ENCODE measurements at places on chromosomes 2 and 18.
A peak's percentile ranks its signal among the peaks of the same experiment; 100 is the strongest.

DNA sequence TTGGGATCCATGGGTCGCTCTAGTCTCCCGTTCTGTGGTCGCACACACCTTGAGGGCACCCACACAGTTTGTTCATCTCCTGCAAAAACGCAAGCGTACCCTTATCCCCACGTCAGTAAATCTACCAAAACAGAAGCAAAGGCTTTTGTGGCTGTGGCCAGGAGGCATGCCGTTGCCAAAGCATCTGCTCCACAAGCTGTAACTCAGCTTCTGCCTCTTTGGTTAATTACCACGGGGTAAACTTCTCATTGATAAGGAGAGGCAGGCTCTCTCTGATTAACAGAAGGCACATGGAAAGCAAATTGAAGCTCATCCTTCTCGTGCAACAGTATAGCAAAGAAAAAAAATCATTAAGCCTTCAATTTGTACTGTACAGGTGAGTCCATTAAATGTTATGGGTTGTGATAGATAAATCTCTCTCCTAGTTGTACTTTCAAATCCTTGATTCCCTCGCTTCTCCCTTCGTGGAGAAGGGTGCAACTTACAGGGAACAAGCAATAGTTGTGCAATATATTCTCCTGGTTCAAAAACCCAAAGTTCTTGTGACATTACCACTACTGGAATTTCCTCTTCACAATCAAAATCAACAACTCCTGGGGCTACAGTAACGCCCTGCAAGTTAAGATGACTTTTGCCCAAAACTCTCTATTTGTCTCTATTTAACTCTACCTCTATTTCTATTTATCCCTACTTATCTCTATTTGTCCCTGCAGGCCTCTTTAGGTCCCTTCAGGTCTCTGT, 10.3 kb downstream of the PECR start:
- no peak for DNase-seq

GRCh38 chr2:239706367-239706766, 305.5 kb upstream of the HDAC4 start:
- DNase-seq = no peak

DNA sequence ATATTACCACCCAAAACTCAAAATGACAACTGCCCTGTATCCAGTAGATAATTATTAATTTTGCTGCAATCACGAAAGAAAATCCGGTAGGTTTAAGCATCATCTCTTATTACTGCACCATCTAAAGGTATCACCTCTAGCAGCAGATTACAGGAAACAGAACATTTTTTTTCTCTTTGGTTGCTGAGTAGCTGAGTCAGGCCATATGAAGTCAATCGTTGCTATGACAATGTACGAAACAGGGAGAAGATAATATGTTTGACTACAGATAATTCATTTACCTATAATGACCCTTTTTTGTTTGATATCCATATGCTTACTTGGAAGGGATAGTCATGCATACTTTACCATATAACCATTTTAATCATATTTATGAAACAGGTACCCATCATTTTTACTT, 831.6 kb upstream of the CHAC2 start:
- DNase-seq = no peak

DNA sequence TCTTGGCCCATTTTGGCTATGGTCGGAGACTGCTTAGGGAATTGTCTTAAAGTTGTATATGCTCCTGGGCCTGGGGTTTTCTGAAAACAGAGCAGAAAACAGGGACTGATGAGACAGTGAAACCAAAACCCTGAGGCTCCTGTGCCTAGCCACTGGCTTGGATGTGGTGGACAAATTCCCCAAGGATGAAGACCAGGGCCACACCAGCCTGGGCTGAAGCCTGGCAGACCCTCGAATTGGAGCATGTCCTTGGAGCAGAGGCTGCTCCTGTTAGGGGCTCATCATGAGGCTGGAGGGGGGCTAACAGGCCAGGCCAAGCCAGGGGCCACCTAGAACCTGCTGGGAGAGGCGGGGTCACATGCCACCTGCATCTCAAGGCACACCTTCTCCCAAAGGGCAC, 68.1 kb downstream of the STPG4 start:
- no peak for DNase-seq

- DNase-seq = no peak
Measured at GRCh38 chr2:217301142-217301925, 441.5 kb upstream of the TNP1 start.

GRCh38 chr2:197058777-197059300, 132.3 kb upstream of the PGAP1 start:
- no peak for DNase-seq

DNA sequence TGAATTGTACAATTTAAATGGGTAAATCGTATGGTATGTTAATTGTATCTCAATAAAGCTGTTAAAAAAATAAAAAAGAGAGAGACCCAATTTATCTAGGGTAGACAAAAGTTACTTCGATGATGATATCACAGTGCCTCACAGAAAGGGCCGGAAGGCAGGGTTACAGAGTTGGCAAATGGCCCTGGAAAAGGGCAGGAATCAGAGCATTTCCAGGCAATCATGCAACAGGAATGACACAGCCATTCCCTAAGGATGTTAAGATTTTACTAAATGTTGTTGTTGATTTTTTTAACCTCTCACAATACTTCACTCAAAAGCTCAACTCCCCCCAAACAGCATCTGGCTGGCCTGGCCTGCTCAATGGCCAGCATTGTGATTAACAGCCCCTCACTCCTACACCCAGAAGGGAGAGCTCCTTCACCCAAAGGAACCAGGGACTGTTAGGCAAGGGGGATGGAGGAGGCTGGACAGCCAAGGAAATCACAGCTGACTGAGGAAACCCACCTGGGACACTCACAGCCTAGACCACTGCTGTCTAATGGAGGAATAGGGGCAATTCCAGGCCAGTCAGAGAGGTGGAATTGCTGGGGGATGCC, 7.7 kb upstream of the SP100 start:
- DNase-seq = peak; percentile 55

- no peak for DNase-seq
Measured at GRCh38 chr2:149188291-149188690, 142.1 kb upstream of the LYPD6 start.

GRCh38 chr2:239630618-239631286, 229.9 kb upstream of the HDAC4 start:
- DNase-seq = peak; percentile 10

DNA sequence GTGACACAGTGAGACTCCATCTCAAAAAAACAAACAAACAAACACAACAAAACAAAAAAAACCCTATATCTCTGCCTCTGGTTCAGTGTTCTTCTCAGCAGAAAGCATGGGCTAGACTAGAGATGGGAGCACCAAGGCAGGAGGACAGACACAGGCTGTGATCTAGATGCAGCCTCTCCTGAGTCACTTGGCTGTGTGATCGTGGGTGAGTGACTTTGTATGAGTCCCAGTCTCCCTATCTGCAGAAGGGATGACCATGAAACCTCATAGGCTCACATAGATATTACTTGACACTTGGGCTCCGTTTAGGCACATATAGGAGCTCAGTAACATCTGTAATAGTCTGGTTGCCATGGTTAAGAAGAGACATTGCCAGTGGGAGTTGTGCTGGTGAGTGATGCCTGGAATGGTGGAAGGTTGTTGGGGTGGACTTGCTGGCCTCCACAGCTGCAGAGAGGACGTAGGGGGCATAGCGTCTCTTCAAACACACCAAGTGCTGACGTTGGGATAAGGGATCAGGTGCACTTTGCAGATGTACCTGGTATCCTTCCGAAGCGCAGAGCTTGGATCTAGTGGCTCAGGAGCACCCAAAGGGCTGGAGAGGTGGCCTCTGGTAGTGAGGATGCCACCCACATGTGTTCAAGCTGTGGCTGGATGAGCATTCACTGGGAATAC, 318.9 kb upstream of the HS6ST1 start:
- no peak for DNase-seq

- no peak for DNase-seq
Measured at GRCh38 chr18:71027531-71027930, 738.7 kb downstream of the SOCS6 start.

DNA sequence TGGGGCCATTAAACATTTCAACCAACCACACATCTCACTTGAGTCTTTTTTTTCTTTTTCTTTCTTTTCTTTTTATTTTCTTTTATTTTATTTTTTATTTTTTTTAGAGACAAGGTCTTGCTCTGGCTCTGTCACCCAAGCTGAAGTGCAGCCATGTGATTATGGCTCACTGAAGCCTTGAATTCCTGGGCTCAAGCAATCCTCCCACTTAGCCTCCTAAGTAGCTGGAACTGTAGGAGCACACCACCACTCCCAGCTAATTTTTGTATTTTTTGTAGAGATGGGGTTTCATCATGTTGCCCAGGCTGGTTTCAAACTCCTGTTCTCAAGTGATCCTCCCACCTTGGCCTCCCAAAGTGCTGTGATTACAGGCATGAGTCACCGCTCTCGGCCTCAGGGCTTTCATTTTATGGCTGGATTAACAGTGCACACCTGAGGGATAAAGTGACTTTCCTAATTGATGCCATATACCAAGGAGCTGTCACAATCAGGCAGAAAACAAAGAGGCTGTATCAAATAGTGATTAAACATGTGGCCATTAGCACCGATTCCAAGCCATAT, 21.5 kb downstream of the KIAA2012 start:
- DNase-seq = no peak

DNA sequence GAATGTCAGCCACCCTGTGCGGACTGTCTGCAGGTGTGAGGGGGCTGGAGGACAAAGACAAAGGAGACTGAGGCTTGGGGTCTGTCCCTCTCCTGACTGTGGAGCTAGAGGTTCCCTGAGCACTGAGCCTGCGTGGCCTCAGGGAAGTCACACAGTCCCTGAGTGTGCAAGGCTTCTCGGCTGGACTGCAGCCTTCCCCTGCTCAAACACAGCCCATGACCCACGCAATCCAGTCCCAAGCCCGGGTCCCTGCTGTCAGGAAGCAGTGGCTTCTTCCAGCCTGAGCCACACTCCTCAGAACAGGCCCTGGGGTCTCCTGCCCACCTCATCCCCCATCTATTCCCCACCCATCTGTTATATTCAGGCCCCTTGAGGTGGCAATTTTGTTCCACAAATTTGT, 2.7 kb downstream of the ASTL start:
- no peak for DNase-seq

DNA sequence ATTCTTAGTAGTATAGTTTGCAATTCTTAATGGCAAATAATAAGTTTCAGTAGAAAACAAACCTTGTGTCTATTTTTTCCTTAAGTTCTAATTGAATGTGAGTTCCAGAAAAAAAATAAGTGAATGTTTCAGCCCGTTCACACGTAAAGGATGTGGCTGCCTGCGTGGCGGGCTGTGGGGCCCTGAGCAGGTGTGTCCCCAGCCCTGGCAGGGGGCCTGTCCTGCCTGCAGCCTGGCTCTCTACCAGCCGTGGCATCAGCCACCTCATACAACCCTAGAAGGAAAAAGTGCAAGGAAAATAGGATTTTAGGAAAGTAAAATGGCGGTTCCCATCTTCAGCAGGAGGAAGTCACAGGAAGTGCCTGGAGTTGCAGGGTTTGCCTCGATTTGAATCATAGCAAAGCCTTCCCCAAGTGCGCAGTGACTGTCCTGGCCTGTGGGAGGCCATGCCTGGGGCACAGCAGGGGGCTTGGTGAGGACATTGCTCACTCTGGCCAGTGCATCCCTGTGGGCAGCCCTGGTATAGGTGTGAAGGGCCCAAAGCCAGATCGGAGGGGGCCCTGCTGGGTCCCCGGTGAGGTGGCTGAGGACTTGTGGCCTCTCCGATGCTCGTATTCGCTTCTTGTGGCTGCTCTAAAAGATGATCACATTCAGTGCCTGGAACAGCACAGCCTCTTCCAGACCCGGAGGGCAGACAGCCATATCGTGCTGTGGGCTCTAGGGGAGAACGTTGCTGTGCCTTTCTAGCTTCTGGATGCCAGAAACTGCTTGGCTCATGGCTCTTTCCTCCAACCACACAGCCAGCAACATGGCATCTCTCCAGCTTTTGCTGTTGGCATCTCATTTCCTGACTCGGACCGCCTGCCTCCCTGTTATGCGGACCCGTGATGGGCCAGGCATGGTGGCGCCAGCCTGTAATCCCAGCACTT, 12.6 kb downstream of the DTYMK start:
- no peak for DNase-seq

- peak; percentile 95 for DNase-seq
Measured at GRCh38 chr2:190867212-190867611, 13.4 kb upstream of the GLS start.

DNA sequence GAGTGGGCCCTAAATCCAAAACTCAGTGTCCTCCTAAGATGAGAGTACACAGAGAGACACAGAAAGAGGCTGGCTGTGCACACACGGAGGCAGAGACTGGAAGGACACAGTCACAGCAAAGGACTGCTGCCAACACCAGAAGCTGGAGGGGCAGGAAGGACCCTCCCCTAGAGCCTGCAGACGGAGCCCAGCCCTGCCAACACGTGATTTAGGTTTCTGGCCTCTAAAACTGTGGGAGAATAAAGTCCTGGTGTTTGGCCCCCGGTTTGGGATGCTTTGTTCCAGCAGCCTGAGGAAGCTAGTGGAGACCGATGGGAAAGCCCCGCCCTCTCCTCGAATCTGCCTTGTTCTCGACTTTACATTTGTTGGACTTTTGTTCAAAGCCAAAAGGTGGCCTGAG, 10.6 kb downstream of the CNDP1 start:
- DNase-seq = no peak

GRCh38 chr2:134677856-134678756, 40.7 kb downstream of the TMEM163 start:
- no peak for DNase-seq

DNA sequence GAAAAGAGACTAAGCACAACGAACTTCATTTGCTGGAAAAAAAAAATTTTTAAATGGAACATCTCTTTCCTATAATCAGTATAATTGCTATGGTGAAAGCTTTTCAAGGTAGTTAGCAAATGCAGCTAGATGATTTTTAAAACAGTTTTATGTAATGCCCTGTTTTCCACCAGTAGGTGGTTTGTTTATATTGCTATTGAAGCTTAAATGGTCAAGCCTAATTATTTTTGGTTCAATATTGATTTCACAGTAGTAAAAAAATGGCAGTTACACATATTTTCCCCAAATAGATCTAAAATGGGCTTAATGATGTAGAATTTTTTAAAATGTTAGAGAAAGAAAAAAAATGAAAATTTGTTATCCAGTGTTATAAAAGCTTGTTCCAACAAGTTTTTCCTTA, 70.2 kb downstream of the CDH19 start:
- DNase-seq = no peak

DNA sequence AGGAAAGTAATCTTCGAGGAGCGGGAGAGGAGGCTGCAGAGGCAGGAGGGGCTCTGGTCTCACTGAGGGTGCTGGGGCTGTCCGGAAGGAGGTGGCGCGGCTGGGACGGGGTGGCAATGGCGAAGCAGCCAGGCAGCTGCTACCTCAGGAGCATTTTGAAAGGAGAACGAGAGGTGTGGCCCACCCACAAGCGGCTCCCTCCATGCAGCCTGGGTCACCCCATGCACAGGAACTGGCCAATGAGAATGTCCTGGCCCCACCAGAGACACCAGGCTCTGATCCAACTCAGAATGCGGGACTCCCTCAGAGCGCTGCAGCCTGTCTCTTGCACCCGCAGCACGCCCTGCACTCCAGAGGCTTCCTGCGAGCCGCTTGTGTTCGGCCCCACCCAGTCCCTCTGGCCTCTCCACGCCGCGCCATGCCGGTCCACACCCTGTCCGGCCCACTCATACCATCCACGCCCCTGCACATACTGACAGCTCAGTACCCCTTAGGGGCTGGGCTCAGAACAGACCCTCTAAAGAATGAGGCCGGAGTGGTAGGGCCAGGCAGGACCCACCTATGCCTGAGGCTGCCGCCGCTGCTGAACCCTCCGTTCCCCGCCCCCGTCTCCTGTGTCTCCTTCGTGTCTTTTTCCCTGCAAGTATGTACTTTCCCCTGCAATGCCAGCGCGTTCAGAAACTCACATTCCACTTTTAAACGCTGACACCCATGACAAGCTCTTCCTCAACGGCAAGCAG, 6.4 kb upstream of the BOK start:
- DNase-seq = no peak

- DNase-seq = no peak
Measured at GRCh38 chr2:58204195-58204959, 36.7 kb downstream of the FANCL start.
